Umbilical cord (tissue), 2 donors: ENCODE measurements at places on chromosomes 7 and 10. TPM values are rescaled to one million over a fixed set of nuclear protein-coding genes. Genes with fewer than 3 reads are reported as not detected.

ZNF239 gene
- total RNA-seq, result 2.6 TPM

MACC1 gene
- 3.1 TPM for total RNA-seq

NODAL gene
- total RNA-seq, result 4.6 TPM

SMKR1 gene
- total RNA-seq, result not detected

HHEX gene
- 2.4 TPM for total RNA-seq

SPDYE5 gene
- total RNA-seq, result 4.8 TPM

AMPH gene
- 2.4 TPM for total RNA-seq

JCAD gene
- total RNA-seq, result 71.0 TPM

SYPL1 gene
- total RNA-seq, result 47.2 TPM

TMEM196 gene
- 14.9 TPM for total RNA-seq

IGF2BP3 gene
- 51.3 TPM for total RNA-seq

- DNase-seq, result no peak
These were observed 116.7 kb upstream of the PDLIM1 start for GRCh38 chr10:95407546-95407945.

DNA sequence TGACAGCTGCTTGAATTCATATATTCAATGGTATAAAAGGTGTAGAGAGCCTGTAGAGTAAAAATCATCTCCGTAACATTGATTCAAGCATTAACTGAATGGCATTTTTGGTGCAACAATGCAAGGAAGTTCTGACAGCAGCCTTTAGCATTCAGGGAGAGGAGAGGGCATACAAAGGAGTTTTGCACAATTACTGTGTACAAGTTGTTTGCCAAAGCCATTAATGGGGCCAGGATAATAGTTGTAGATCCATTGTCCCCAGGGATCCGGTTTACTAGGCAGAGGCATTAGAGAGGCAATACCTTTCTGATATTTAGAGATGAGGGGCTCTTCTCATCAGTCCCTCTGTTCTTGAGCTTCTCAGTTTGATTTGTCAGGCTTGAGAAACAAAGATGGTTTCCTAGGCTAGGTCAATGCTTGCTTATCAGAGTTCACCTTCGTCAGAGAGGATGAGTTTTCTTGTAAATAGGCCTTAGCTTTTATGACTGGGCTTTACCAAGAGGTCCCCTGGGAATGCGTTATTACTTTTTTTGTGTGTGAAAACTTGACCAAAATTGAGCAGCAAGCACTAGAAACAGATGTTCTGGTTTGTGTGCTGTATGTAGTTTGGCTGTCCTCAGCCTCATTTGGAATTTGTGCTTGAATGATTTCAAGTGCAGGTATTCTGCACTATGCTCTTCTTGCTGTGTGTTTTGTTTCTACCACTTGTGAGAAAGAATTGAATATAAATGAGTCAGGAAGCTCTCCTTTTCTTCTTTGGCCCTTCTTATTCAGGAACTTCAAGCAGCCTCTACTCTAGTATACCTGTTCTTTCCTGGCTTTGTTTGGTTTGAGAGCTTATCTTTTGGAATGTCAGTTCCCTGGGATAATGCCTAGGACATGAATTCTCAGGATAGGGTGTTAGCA lies 32.0 kb downstream of the SND1 start:
- peak; percentile 34 for DNase-seq

- no peak for DNase-seq
These were observed 10.3 kb downstream of the GALNT11 start for GRCh38 chr7:152035817-152036216.

- DNase-seq, result peak; percentile 22
These were observed 6.6 kb downstream of the C10orf90 start for GRCh38 chr10:126663880-126664279.

GRCh38 chr10:23630885-23631284 lies 192.0 kb downstream of the OTUD1 start:
- no peak for DNase-seq

GRCh38 chr10:25522946-25523608 lies 348.3 kb downstream of the GPR158 start:
- no peak for DNase-seq

DNA sequence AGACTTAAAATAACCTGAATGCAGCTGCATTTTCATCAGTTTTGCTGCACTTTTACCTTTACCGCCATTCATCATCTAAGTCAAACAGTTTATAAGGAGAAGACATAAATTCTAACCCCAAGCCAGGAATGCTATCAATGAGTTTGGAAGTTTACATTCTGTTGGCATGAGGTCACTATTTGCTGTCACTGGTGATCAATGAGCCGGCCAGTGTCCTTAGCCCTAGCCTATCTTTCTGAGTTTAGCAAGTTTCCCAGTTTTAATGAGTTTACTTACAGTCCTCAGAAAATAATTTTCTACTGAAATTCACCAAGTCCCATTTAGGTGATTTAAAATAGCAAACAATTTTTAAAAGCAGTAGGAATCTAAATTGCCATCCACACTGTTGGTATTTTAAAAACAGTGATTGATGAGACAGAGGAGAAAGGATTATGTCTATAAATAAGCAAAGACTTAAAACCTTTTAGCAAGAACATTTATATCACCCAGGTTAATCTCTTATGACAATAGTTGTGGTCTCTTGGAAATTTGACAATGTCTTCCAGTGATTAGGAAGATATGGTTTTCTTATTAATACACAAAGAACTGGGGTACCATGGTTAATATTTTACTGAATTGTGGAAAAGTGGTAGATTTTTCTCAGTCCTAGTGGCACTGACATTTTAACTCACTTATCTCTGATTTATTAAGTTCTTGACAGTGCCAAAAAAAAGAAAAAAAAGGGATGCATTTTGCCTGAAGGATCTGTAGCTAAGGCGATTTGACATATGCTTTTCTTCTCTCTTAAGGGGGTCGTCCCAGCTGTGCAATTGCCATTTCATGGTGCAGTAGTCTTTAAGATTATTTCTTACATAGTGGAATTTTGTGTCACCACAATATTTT lies 443.4 kb upstream of the ANKRD30A start:
- no peak for DNase-seq

DNA sequence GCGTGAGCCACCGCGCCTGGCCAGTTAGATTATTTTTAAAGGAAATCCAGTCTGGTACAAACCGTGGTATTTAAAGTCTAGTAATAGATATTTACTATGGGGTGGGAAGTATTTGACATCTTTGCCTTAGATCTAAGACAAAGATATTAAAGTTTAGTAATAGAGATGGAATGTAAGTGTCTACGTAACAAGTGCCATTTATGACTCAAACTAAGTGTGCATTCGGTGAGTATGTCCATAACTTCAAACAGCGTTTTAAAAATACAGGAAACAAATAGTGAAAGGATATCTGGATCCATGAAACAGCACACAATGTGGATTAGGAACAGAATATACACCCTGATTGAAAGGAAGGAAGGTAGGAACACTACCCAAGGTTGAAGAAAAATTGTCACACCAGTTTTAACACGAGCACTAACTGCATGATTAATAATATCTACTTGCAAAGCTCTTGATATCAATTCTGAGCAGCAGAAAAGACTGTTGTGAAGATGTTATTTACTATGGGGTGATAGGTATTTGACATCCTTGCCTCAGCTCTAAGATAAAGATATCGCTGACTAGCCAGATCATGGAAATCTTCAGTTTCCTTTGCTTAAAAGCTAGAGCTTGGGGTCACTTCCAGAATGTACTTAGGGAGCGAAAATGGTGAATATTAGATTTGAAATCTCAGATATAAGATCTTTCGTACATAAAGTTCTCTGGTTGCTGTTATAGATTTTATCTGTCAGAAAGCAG lies 48.7 kb downstream of the EPC1 start:
- DNase-seq, result no peak

DNA sequence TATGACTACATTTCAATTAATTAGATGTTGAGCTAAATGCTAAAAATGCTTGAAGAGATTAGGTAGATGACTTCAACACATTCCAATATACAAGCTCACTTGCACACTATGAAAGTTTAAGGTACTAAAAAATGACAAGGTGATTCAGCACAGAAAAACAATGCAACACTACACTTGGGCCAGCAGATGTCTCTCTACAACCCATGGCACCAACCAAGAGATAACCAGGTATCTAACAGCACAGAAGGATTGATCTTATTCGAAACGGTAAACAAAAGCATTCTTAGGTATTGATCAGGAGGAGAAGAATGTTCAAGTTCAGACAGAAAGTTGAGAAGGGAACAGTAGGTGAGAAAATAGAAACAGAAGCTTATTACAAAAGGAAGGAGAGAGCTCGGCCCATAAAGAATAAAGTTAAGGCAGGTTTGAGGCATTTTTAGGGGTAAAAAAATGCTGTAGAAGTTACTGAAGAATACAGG lies 248.2 kb upstream of the KLF14 start:
- DNase-seq, result peak; percentile 19

DNA sequence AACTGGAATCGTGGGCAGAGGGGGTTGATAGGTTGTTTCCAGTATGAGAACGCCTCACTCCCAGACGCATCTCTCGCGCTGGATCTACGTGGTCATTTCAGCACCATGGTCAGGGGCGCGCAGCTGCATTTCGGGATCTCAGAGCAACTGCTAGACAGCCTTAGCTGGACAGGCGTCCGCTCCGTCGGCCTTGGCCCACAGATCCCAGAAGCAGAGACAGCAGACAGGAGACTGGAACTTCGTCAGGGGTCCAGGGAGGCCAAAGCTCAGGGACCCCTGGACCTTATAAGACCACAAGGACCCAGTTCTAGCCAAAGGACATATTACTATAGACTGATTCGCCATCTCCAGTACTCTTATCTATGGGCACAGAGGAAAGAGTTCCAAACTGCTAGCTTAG lies 5.3 kb downstream of the NEUROG3 start:
- peak; percentile 65 for DNase-seq

DNA sequence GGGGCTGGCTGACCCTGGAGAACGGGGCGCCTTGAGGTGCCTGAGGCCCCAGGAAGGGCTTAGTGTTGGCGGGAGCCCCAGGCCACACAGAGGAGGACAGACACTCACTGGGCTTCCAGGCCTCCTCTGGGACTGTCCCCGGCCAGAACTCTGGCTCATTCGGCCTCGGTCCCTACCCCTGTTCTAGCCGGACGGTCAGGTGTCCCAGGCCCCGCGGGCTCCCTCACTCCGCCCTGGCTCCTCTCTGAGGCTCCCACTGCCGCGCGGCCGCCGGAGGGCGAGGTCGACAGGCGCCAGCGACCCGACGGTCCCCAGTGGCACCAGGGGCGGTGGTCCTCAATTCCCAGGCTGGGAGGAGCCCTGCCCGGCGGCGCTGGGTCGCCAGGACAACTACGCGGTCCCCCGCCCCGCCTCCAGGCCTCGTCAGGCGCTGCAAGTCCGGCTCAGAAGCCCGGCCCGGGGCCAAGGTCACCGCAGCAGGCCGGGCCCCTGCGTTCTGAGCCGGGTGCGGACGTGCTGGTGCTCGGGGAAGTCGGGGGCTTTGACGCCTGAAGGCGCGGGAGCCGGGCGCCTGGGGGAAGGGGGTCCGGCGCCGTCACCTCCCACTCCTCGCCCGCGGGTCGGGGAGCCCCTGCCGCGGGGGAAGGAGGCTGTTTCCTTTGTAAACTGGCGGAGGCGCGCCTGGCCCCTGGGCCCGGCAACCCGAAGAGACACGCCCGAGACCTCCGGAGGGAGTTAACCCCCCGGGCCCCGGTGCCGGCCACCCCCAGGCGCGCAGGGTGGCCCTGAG lies 1.1 kb upstream of the PWWP2B start:
- DNase-seq, result peak; percentile 56

DNA sequence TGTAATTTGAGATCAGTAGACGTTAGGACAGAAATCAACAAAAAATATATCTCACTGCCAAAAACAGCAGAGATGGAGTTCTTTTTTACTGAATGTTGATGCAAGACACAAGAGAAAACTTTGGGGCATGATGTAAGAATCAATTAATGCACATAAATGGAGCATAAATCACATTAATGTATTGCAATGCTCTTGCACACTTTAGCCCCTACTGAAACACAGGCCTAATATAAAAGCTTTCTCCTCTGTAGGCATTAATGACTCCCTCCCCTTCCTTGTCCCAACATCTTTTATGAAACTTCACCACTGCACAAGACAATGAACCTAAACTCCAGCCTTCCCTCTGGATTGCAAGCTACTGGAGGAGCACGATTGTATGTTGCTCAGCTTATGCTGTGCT lies 58.8 kb downstream of the CACNA2D1 start:
- DNase-seq, result no peak

DNA sequence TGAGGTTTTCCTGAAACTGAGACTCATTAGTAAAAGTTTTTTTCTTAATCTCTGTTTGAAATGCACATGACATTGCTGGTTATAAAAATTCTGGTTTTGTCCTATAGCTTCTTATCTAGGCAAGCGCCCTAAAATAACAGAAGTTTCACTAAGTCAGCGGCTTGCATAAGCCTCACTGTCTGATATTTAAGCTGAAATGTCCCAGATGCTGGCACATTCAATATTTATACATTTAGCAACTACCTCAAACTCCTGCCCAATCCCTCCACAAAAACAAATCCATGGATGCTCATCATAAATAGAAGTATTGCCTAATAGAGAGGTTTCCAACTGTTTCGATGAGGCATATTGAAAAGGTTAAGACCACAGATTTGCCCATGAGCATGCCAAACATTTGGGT lies 83.1 kb upstream of the EGR2 start:
- DNase-seq, result peak; percentile 58

DNA sequence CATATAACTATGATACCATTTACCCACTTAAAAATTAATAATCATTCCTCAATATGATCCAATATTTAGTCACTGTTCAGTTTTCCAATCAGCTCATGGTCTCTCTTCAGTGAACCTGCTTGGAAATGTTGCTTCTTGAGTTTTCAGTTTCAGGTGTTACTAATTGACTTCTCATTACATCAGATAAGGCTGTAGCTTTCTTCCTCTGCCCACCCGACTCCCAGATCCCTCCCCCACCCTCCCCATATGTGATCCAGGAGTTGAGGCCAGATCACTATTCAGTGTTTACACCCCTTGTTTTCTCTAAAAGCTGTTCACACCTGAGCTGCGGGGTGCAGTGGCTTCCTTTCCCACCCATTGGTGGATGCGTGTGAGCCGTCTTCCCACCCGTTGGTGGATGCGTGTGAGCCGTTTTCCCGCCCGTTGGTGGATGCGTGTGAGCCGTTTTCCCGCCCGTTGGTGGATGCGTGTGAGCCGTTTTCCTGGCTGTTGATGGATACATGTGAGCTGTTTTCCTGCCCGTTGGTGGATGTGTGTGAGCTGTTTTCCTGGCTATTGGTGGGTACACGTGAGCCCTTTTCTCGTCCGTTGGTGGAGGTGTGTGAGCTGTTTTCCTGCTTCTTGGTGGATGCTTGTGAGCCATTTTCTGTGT lies 3.2 kb upstream of the MTG1 start:
- DNase-seq, result no peak
